ENCODE measurements at places on chromosomes 5 and 9. TPM values are rescaled to one million over a fixed set of nuclear protein-coding genes. Genes with fewer than 3 reads are reported as not detected.

Gene LECT2
- not detected for total RNA-seq

Gene MRPS30
- total RNA-seq = 99.0 TPM

Gene SPRY4
- total RNA-seq = 44.5 TPM

- DNase-seq = no peak
Measured at GRCh38 chr5:96597438-96598020, 64.6 kb upstream of the CAST start.

DNA sequence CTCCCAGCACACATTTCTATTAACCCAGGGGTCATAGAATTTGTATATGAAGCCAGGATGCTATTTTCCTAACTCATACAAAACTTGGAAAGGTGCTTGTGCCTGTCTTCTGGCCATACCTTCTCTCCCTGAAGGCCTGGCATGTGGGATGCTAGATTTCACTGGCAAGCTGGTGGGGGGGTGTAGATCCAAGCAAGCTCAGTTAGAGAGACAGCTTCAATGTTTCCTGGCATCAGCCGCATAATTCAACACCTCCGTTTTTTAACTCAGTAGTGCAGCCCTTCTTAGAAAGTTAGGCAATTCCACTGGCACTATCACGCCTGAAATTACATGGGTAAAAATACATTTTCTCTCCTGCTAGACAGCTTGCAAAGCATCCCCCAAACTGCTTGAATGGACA, 51.8 kb downstream of the MEGF10 start:
- DNase-seq = no peak

DNA sequence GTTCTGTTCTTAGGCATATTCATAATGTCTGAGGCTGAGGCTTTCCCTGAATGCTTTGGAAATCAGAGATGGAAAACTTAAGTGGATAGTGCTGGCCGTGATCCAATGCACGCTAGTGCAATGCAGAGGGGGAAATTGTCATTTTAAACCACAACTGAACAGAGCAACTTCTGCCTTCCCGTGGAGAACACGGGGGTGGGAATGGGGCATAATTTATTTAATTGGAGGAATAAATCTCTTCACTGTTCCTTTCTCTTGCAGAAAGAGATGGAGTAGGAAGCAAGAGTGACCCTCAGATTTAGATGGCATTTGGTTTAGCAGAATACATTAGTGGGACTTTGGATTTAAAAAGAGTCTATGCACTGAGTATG, 22.9 kb upstream of the NREP start:
- no peak for DNase-seq

GRCh38 chr9:35797311-35798109, 6.1 kb downstream of the NPR2 start:
- no peak for DNase-seq

DNA sequence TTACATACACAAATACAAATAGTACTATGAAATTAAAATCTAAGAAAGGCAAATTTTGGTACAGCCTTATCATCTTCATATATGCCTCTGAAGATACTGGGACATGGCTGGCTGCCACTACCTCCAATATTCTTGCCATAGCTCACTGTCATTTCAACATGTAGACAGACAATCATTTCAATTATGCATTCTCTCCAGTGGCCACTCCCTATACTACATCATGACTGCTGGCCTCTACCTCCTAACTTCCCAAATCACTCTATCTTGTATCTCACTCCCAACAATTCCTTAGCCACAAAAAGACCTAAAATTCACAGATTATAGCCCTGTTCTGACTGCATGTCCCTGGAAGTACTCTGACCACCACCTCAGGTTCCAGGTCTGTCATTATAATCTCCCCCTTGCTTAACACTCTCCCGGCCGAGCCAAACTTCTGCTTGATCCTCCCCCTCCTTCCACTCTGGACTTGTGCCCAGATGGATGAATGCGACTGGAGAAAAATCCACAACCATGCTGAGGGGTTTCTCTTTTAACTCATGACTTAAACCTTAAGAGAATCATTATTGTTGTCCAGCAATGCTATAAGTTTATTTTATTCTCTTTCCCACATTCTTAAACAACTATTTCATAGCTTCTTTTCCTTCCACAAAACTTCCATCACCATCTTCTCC, 225.3 kb upstream of the TLE4 start:
- DNase-seq = no peak

- DNase-seq = no peak
Measured at GRCh38 chr5:1744393-1745122, 55.1 kb downstream of the MRPL36 start.

GRCh38 chr5:153713943-153714342, 223.5 kb downstream of the GRIA1 start:
- DNase-seq = no peak

DNA sequence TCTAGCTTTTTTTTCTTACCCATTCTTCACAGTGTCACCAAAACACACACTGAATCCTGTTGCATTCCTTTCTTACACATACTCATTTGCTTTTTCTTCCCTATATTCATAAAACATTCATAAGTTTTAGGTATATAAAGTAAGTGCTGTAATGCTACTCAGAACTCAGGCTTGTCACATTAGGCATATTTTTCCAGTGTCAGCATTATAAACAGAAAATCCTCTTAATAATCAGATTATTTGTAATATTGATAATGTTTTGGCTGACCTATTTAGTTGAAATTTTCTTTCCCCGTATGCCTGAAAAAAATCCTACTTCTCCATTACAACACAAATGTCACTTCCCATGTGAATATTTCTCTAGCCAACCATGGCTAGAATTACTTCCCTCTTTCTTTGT, 743.0 kb upstream of the NUDT12 start:
- no peak for DNase-seq
